ENCODE measurements at places on chromosomes 3 and 15.

DNA sequence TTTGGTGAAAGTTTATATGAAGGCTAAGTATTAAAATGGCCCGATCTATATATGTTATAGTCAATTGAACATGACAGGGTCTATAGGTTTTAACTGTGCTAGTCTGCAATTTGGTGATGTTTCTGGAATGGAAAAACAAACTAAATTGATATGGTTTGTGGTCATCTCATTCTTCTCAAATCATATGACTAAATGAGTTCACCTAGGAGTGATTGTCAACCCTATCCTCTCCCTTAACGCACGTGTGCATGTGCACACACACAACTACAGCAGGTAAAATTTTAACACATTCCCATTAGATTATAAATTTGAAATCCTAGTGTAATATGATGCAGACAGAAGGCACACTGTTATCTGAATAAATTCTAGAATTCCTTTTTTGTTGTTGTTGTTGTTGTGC, 9.0 kb downstream of the CLDND1 start:
- DNase-seq: no peak

DNA sequence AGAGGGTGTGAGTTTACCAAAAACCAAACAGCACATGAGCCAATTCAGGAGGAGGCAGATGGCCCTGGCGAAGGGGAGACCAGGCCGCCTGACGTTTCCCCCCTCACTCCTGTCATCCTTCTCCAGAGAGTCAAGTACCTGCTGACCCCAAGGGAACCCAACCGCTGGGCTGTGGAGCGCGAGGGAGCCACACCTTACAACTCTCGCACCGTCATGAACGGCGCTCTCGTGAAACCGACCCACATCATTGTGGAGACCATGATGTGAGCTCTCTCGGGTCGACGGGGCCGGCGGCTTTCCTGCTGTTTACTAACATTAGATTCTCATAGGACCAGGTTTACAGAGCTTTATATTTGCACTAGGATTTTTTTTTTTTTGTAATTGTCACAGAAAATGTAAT, 55.4 kb downstream of the GRIP2 start:
- DNase-seq: no peak

GRCh38 chr3:12436514-12437220, 47.6 kb upstream of the TSEN2 start:
- DNase-seq: no peak

- DNase-seq: no peak
These were observed 43.1 kb downstream of the IGF2BP2 start for GRCh38 chr3:185781759-185782158.

GRCh38 chr15:62128916-62129315, 36.2 kb downstream of the C2CD4B start:
- DNase-seq: no peak

GRCh38 chr3:30606301-30607031, at the start of gene TGFBR2:
Gene TGFBR2 (plus strand): TSS chr3:30606601. CDS start chr3:30606884, 283 bp downstream.
- peak; percentile 90 for DNase-seq

DNA sequence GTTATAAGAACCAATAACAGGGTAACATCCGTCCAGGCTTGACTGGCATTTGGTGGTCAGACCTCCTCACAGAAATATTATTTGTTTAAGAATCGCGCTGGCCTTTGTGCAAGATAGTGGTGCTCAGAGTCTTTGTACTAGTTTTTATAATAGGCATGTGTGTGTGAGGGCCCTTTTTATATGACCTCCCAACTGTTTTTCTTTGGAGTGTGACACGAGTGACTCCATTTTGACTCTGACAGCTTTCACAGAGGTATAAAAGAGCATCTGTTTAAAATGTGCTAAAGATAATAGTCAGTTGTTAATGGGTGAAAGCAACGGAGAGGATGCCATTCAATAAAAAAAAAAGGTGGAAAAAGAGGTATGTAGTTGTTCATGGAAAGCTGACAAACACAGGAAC, 110.4 kb downstream of the IL1RAP start:
- no peak for DNase-seq

GRCh38 chr15:65996901-65997300, 127.6 kb downstream of the RAB11A start:
- DNase-seq: no peak

DNA sequence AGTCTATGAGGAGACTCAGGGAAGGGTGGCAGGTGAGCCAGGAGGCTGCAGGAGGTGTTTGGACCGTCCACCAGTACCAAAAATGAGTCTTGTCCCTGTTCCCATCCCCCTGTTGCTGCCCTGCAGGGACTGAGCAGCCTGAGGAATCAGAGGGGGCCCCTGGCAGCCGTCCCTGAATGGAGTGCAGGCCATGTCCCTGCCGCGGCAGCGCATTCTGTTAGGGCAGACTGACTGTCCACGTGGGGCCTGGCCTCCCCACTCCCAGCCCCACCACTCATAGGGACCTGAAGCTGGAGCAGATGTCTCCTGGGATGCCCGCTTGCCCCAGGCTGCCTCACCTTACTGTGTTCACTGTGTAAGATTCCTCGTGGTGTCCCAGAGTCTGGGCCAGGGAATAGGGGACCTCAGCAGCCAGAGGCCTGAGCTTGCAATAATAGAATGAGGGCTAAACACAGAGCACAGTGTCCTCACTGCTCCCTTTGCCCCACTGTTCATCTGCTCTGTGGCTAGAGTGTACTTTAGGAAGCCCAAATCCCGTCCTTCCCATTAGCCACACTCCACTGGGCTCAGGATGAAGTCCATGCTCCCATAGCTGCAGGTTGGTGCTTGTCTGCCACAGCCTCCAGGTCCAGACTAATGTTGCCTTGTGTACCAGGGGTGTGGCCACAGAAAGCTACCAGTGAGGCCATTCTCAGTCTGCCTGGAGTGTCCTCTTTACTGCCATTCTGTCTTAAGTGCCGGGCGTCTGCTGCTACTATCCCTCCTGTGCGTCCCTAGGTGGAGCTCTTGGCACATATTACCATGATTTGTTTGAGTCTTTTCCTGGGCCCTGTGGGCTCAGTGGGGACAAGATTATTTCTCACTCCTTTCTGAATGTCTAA, 63.2 kb downstream of the HCN4 start:
- DNase-seq: peak; percentile 87

GRCh38 chr15:68249058-68249713, 19.7 kb upstream of the CLN6 start:
- DNase-seq: no peak

DNA sequence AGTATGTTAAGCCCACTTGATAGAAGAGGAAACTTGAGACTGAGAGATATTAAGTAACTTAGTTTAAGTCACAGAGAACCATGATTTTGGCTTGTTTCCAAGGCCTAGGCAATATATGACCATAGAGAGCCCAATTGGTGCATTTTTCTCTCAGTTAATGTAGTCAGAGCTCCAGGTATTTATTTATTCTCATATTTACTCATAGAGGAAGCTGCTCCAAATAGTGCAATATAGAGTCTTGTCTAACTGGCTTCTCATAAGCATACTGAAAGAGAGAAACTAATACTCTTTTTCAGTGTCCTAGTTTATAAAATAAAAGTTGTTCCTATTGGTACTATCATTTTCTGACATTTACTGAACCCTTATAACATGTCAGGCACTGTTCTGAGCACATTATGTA, 15.2 kb downstream of the TRNT1 start:
- no peak for DNase-seq

- no peak for DNase-seq
These were observed 112.4 kb downstream of the GREM1 start for GRCh38 chr15:32830241-32830640.

- DNase-seq: no peak
These were observed 7.8 kb downstream of the CAMK1 start for GRCh38 chr3:9761919-9762318.

GRCh38 chr3:17478673-17479072, 263.8 kb downstream of the TBC1D5 start:
- no peak for DNase-seq

DNA sequence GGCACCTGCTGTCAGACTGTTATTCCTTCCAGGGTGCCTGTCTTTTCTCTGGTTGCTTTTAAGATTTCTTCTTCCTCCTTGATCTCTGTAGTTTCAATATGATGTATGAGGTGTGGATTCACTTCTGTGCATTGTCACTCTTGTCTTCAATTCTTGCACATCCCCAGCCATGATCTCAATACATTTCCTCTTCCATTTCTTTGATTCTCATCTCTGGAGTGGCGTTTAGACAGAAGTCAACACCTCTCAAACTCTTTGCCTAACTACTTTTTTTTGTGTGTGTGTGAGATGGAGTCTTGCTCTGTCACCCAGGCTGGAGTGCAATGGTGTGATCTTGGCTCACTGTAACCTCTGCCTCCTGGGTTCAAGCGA, 224.4 kb upstream of the LYSMD4 start:
- no peak for DNase-seq

DNA sequence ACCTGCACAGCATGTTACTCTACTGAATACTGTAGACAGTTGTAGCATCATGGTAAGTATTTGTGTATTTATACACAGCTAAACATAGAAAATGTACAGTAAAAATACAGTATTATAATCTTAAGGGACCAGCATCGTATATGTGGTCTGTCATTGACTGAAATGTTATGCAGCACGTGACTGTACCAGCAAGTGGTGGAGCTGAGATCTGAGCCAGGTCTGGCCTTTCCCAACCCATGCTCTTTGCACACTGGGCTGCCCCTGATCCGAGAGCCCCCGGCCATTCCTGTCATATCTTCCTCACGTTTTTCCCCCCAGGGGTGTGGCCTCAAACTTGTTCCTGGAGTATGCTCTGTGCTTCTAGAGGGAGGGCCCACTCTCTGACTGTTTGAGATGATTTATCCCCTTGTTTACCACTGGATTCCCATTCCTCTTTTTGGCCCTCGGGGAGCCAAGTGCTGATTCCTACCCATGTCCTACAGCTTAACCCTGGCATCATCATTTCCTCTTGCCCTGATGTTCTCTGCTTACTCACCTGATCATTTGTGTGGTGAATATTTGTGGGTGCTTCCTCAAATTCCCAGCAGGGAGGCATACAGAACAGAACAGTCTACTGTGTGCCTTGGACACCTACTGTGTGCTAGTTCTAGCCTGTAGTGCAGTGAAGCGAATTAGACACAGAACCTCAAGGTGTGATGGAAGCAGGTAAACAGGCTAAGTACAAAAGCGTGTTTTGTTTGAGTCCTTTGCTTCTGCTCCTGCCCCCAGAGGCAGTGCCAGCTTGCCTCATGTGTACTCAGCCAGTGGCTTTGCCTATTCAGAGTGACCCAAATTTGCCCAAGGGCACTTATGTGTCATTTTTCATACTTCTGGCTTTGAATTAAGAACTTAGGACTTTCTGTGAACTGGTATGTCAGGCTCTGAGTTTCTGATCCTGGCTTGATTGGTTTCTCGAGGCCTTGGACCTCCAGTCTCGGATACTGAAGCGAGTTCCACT, 21.0 kb downstream of the CSRNP1 start:
- no peak for DNase-seq
